Activated CD4-positive, alpha-beta T cell treated with anti-CD3 and anti-CD28 coated beads, Interleukin-2, amount 10 ng/mL, durations not matched to agents 24 days and 14 days (primary cell): ENCODE measurements at places on chromosomes 12 and 14. TPM values are rescaled to one million over a fixed set of nuclear protein-coding genes. Genes with fewer than 3 reads are reported as not detected.

NKX2-1 gene
- total RNA-seq = not detected in 2 replicates

NTF3 gene
- total RNA-seq = not detected in 2 replicates

PLBD1 gene
- not detected in 2 replicates for total RNA-seq

CPNE6 gene
- total RNA-seq = not detected in 2 replicates

PDZRN4 gene
- not detected in 2 replicates for total RNA-seq

CEBPE gene
- 0.35 TPM in 1 of 2 replicates, not detected in the other for total RNA-seq

- H3K4me1 ChIP-seq = no peaks in the 10 kb centered on the region
- no peak overlapping the region for H3K4me3 ChIP-seq
Measured at GRCh38 chr12:118711185-118711584, 270.2 kb upstream of the SRRM4 start.

DNA sequence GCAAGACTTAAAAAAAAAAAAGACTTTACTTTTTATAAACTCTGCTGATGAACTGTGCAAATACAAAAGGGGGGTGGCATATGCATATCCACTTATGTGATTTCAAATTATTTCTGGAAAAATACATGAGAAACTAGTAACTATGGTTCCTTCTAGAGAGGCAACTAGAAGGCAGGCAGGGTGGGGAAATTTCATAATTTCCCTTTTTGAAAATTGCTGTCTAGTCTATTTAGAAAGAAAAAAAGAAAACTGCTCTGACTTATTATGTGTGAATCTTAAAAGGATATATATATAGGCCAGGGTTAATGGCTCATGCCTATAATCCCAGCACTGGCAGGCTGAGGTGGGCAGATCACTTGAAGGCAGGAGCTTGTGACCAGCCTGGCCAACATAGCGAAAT, 42.3 kb downstream of the ANAPC7 start:
- no peaks in the 10 kb centered on the region for H3K36me3 ChIP-seq
- H3K27me3 ChIP-seq = no peaks in the 10 kb centered on the region
- H3K4me3 ChIP-seq = no peak overlapping the region
- H3K4me1 ChIP-seq = no peaks in the 10 kb centered on the region
- DNase-seq = no peak
- H3K27ac ChIP-seq = no peak overlapping the region

DNA sequence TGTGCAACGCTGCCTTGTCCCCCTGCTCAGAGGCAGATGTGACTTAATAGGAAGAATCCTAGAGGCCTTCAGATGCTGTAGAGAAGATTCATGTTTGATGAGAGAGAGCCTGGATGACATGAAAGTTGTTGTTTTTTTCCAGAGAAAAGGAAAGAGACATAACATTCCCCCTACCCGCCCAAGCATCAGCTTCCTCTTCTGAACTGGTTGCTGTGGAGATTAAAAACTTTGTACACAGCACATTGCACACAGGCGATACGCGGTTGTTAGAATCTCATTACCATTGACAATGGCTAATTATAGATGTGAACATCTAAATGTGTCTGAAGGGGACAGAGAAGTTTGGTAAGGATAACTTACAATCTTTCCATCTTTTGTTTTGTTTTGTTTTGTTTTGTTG, 13.6 kb upstream of the ETFBKMT start:
- no peaks in the 10 kb centered on the region for H3K36me3 ChIP-seq
- peaks cover 2% of the 10 kb centered on the region for H3K27me3 ChIP-seq
- H3K4me3 ChIP-seq = no peak overlapping the region
- no peak for DNase-seq

DNA sequence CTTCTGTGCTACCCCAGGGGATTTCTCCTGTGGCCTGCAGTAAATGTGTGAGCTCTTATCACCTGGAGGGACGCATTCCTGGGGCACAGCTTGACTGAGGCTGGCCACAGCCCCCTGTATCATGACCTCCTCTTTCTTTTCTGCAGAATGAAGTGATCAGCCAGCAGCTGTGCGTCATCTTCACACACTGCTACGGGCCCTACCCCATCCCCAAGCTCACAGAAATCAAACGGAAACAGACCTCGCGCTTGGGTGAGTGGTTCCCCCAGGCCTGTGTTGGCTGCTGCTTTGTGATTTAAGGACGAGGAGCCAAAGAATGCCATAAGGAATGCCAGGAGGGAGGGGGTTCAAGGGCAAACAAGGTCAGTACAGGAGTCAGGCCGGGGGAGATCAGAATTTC, 50.5 kb upstream of the PWP1 start:
- peaks cover 11% of the 10 kb centered on the region for H3K36me3 ChIP-seq
- H3K4me3 ChIP-seq = no peak overlapping the region
- no peaks in the 10 kb centered on the region for H3K27me3 ChIP-seq
- DNase-seq = no peak
- no peaks in the 10 kb centered on the region for H3K4me1 ChIP-seq
- H3K27ac ChIP-seq = no peak overlapping the region

DNA sequence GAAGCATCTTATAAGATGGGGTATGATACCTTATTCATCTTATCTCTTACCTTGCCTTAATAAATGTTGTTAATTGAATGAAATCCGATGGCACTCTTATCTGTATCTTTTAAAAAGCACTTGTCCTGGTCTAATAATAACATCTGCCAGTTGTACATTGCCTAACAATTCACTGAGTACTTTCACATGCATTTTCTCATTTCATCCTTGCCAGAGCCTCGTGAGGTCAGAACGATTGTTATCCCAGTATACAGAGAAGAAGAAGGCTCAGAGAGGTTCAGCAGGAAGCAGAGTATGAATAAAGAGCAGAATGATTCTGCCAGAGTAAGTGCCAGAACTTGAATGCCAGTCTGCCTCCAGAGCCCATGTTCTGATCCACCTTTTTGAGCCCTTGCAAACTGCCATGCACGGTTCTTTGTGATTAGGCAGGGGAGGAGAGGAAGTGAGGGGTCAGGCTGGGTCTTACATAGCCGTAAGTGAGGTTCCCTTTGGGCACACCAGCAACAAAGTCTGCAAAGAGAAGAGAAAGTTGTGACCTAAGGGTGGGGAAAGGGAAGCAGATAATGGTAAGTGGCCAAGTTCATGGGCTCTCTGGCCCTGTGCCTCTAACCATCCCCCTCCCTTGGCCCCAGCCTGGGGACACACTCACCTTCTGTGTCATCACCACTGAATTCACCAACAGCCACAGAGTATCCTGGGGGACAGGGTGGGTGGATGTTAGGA, 11.7 kb downstream of the ITGA5 start:
- H3K4me1 ChIP-seq = peaks cover 27% of the 10 kb centered on the region
- H3K36me3 ChIP-seq = peaks cover 59% of the 10 kb centered on the region
- no peak overlapping the region for H3K27ac ChIP-seq

DNA sequence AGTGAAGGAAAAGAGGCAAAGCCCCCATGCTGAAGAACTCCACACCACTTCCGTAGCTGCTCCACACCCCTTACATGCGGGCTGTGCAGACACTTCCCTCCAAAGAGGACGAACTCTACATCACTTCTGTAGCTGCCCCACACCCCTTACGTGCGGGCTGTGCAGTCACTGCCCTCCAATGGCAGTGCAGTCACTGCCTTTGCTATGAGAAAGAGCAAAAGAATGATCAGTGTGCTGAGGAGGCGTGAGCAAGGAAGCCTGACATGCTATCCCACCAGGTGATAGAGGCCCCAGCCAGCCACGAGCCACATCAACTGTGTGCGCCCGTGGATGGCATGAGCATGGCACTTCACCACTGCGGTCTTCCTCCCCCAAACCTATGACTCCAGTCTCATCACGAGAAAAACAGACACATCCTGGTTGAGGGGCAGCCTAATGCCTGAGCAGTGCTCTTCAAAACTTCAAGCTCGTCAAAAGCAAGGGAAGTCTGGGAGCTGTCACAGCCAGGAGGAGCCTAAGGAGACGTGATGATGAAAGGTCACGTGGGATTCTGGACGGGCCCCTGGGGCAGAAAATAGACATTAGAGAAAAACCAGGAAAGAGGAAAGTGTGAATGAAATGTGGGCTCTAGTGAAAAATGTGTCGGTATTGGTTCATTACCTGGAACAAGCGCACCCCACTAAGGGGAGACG, 60.8 kb upstream of the C14orf180 start:
- DNase-seq = no peak
- H3K27me3 ChIP-seq = no peaks in the 10 kb centered on the region
- H3K4me3 ChIP-seq = no peak overlapping the region
- no peaks in the 10 kb centered on the region for H3K36me3 ChIP-seq
- no peaks in the 10 kb centered on the region for H3K4me1 ChIP-seq

DNA sequence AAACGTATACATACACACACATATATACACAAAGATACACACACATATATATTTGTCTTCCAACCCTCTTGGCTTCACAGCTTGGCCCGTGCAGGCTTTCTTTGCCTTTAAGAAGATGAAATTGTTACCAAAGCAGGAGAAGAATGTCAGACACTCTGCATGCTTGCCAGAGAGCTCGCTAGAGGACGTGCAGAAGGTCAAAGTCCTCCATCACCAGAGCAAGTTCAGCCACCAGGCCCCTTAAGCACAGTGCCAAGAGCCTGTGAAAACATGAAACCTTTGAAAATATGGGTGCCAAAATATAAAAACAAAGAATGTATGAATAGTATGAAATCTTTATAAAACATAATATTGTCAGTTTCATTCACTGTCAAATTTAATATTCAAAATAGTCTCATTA, 14.9 kb upstream of the MCRS1 start:
- no peak overlapping the region for H3K4me3 ChIP-seq
- H3K27me3 ChIP-seq = no peaks in the 10 kb centered on the region
- no peak overlapping the region for H3K27ac ChIP-seq
- no peak for DNase-seq
- H3K36me3 ChIP-seq = peaks cover 11% of the 10 kb centered on the region
- peaks cover 19% of the 10 kb centered on the region for H3K4me1 ChIP-seq

DNA sequence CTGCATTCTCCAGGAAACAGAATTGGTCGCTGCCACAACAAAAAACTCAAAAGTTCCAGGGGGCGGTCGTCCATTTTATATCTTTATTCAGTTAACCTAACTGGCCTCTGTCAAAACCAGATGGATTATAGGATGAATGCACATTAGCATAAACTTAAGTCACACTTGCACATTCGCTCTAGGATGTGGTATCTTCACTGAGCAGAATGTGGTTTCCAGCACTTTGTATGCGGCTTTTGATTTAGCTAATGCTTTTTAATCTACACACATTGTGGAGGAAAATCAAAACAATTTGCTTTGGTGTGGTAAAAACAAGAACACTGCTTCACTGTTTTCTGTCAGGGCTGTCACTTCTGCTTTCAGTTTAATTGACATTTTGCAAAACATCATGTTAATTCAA, 4.5 kb downstream of the TAS2R50 start:
- H3K27me3 ChIP-seq = peaks cover 62% of the 10 kb centered on the region
- H3K27ac ChIP-seq = no peak overlapping the region
- peak; percentile 89 for DNase-seq

DNA sequence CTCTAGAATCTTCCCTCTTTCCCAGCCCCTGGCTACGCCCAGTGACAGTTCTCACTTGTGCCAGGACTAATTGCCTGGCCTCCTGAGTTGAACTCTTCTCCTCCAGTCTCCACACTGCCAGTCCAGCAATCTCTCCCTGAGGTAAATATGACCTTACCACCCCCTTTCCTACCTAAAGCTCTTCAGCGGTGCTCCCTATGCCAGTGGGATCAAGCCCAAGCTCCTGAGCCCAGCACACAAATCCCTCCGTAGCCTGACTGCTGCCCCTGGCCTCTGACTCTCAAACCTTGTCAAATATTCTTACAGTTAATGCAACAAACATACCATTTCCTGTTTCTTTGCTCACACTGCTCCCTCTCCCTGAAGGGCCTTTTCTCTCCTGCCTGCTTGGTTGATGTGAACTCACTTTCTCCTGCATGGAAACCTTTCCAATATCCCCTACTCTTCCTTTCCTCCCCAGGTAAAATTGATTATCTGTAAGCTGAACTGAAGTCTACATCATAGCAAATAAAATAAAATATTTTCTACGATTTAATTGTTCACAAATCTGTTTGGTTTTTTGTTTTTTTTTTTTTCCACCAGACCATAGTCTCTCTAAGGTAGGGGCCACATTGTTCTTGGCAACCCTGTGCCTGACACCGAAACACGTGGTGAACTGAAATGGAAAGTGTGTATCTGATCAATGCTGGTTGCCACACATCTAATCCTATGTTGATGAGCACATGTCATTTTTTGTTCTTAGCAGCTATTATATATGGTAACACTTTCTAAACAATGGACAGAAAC, 147.5 kb downstream of the SLC38A6 start:
- H3K4me3 ChIP-seq = no peak overlapping the region
- no peaks in the 10 kb centered on the region for H3K36me3 ChIP-seq
- peak overlapping the region; percentile 80 for H3K27ac ChIP-seq
- peaks cover 1% of the 10 kb centered on the region for H3K27me3 ChIP-seq
- no peak for DNase-seq
- peaks cover 16% of the 10 kb centered on the region for H3K4me1 ChIP-seq

- H3K36me3 ChIP-seq = peaks cover 30% of the 10 kb centered on the region
- H3K4me3 ChIP-seq = no peak overlapping the region
- no peaks in the 10 kb centered on the region for H3K27me3 ChIP-seq
- no peak overlapping the region for H3K27ac ChIP-seq
- no peak for DNase-seq
Measured at GRCh38 chr12:19507823-19508222, 68.5 kb downstream of the AEBP2 start.

GRCh38 chr14:24081739-24082211, 10.4 kb downstream of the CPNE6 start:
- no peak for DNase-seq
- H3K27ac ChIP-seq = peak overlapping the region; percentile 77
- H3K27me3 ChIP-seq = peaks cover 6% of the 10 kb centered on the region
- H3K36me3 ChIP-seq = no peaks in the 10 kb centered on the region
- H3K4me1 ChIP-seq = peaks cover 16% of the 10 kb centered on the region

GRCh38 chr14:53845813-53846693, 110.6 kb downstream of the BMP4 start:
- no peaks in the 10 kb centered on the region for H3K27me3 ChIP-seq
- no peaks in the 10 kb centered on the region for H3K36me3 ChIP-seq
- no peak for DNase-seq
- no peak overlapping the region for H3K27ac ChIP-seq
- H3K4me3 ChIP-seq = no peak overlapping the region

GRCh38 chr12:7324176-7324575, 20.3 kb downstream of the ACSM4 start:
- DNase-seq = no peak
- no peak overlapping the region for H3K27ac ChIP-seq
- H3K27me3 ChIP-seq = peaks cover 8% of the 10 kb centered on the region
- H3K4me1 ChIP-seq = no peaks in the 10 kb centered on the region
- H3K4me3 ChIP-seq = no peak overlapping the region
- H3K36me3 ChIP-seq = no peaks in the 10 kb centered on the region

DNA sequence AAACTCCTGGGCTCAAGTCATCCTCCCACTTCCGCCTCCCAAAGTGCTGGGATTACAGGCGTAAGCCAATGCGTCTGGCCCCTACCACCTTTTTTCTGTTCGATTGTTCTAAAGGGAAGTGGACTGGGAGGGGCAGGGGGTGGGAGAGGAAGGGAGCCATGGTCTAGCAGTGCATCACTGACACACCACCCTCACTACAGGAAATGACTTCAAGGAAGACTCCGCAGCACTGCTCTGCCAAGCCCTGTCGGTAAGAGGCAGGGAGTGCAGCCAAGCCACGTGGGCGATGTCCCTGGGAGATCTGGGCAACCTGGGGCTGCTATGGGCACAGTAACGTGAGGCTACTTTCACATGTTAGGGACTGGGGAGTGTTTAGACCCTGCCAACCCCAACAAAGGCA, 18.0 kb downstream of the LRRC74A start:
- H3K27ac ChIP-seq = peak overlapping the region; percentile 80
- peaks cover 9% of the 10 kb centered on the region for H3K4me1 ChIP-seq
- H3K36me3 ChIP-seq = no peaks in the 10 kb centered on the region
- DNase-seq = peak; percentile 86

GRCh38 chr12:22285846-22286245, 48.7 kb downstream of the ST8SIA1 start:
- H3K4me3 ChIP-seq = no peak overlapping the region
- DNase-seq = no peak
- peaks cover 4% of the 10 kb centered on the region for H3K27me3 ChIP-seq

GRCh38 chr12:130746546-130746945, 30.4 kb upstream of the RIMBP2 start:
- no peaks in the 10 kb centered on the region for H3K36me3 ChIP-seq
- H3K4me3 ChIP-seq = no peak overlapping the region
- no peak overlapping the region for H3K27ac ChIP-seq
- H3K27me3 ChIP-seq = peaks cover 9% of the 10 kb centered on the region
